ENCODE measurements at places on chromosomes 4 and X.

- DNase-seq = no peak
Observed at GRCh38 chrX:78522601-78523000, 136.5 kb downstream of the RTL3 start.

DNA sequence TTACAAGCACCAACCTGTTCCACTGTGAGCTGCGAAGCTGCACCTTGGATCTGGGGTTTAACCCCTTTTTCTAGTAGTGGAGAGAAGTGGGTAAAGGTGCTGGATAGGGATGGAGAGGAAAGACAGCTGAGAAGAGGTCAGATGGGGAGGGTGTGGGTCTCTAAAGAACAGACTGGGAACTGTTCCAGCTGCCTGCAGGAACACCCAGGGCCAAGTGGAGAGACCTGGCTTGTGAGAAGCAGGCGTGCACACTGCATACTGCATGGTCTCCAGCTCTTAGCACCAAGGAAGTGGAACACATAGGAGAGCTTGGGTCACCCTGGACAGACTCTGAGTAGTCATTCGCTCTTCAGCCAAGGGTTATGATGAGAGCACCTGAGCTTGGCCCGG, 16.1 kb downstream of the BCOR start:
- DNase-seq = no peak

- DNase-seq = no peak
Observed at GRCh38 chr4:143701365-143701764, 890 bp upstream of the FREM3 start.

GRCh38 chr4:93751411-93751810, 77.1 kb upstream of the ATOH1 start:
- DNase-seq = no peak

DNA sequence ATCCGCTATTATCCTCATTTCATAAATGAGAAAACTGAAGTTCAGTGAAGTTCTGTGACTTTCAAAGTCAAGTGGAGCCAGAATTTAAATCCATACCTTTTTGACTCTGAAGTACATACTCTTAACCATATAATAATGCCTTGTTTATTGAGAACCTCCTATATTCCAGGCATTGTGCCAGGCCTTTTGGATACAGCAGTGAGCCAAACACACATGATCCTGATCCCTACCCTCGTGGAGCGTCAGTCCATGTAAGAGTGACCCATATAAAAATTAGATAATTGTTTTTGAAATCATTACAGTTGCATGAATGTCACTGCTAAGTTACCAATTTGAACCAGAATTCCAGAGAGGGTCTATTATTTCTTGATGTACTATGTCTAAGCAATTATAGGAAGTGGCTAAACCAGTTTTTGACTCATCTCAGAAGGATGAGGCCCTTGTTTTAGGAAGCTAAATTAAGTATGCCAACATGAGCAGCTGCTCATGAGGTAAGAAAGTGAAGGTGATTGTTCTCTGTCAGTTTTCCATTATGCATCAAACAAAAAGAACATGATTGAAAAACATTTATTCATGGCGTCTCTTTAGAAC, 289.5 kb downstream of the GLUD2 start:
- DNase-seq = no peak

DNA sequence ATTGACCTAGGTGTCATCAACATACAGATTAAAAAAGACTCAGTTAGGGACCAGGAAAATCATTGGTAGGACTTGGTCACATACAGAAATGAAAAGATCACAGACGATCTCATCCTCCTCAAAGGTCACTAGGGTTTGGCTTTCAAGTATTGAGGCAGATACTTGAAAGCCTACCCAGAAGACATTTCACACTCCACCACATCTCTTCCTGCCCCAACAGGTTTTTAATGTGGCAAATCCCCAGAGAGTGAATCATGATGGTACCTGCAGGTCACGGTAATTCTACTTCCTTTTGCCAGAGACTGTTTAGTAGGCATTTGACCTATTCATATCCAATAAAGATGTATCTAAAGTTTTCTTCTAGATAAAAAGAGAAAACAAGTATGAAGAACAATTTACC, 44.1 kb downstream of the INPP4B start:
- DNase-seq = no peak

DNA sequence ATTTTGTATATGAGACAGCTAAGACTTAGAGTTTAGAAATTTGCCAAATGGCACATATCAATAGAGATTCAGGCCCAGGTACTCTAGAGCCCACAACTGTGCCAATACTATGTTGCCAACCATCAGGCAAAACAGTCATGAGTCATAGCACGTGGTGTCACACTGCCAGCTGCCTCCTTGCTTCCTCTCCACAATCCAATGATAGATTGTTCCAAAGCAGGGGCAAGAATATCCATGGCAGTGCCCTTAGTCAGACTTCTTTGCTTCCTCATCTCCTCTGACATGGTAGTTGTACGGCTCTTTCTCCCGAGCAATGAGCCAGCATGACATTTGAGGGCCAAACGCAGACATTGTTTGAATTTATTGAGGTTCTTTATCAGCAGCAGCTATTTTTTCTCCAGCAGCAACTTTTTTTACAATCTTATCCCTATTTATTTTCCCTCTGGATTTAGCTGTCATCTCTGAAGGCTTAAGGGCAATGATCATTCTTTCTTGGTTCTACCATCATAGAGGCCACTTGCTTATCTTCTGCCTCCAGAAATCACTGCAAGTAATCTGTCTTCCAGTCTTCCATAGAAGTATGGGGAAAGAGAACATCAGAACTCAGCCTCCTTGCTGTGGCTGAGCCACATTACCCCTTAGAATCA, 169.7 kb downstream of the COL4A6 start:
- DNase-seq = no peak

DNA sequence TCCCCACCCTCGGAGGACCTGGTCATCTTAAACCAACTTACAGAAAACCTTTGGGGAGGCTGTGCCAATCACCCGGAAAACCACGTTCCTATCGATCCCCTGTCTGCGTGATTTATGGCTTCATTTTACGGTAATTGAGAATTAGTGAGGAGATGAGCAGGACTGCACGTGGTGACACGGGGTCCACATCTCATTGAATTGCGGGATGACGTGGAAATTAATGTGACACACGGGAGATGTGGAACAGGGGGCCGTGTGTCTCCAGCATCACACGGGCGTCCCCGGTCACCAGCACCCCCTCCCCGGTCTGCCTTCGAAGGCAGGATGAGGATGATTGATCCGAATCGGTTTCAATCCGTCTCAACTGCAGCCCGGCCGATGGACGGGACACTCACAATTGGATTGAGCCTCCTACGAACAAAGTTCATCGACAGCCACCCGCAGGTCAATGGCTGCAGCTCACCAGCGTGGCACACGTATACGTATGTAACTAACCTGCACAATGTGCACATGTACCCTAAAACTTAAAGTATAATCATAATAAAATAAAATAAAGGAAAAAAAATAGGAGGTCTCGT, 160.3 kb downstream of the SHOX start:
- DNase-seq = no peak

GRCh38 chr4:124854968-124855367, 142.4 kb upstream of the ANKRD50 start:
- no peak for DNase-seq

- DNase-seq = no peak
Observed at GRCh38 chr4:160956875-160957274, 1206.9 kb downstream of the FSTL5 start.

DNA sequence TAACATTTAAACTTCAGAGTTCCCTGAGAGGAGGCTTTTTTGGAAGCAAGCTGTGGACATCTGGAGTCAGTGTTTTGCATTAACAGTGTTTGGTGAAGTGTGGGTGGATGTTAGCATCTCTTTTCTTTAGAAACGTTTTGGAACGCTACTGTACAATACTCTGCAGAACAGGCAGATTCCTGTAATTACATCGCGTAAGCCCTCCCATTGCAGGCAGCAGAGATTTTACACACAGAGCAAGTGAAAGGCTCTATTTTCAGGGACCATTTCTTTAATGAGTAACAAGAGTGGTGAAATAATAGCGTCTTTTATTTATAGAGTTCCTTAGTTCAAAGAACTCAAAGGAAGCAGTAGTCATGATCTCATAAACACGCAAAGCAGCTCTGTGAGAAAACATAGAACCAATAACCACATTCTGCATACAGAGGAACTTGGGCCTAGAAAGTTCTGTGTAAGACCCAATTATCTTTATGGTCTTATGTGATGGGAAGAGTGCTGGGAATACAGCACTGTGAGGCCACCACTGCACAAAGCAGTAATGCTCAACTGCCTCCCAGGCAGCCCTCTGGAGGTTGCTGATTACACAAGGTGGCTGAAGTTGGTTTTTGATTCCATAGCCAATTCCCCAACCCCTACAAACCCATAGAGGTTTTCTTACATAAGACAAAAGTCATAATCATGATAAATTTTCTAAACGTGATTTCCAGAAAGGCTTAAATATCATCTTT, 298.7 kb upstream of the EPHA5 start:
- DNase-seq = no peak

DNA sequence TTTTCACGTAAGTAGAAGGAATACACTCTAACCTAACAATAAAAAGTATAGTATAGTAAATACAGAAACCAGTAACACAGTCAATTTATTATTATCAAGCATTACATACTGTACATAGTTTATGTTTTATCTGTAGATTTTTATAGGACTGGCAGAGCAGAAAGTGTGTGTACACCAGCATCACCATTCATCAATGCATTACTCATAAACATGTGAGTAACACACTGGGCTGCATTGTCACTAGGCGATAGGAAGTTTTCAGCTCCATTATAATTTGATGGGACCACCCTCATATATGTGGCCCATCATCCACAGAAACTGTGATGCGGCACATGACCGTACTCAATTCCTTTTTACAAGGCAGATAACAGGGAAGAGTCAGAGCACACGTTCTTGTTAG, 137.8 kb upstream of the RBPJ start:
- DNase-seq = no peak

DNA sequence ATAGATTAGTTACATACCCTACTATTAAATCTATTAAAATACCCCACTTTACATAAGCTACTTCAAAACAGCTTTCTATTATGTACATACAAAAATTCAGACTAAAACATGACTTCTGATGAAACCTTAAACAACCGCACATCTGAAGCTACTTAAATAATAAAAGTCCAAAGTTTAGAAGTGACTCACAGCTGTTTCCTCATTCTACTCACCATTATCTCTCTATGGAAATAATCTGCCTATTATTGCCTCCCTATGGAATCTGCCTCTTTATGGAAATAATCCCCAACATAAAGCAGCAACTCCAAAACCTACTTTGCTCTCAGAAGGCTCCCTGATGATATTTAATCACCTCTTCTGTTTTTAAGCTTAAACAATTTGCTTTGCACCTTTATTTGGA, 15.7 kb upstream of the BANK1 start:
- no peak for DNase-seq

DNA sequence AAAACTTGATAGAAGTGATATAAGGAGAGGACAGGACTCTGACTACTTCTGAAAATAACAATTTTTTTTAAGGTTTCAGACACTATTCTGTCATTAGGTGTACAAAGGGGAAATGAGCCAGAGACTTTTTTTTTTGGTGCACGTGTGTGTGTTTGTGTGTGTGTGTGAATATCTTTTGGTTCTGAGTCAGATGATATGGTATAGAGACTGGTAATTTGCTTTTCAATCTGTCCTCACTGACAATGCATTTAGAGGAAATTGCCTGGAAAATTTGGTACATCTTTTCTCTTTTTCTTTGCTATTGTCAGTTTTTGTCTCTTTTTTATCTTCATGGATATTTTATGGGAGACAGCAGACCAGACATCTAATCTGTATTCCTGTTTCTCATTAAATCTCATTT, 59.3 kb downstream of the DDIT4L start:
- DNase-seq = no peak

DNA sequence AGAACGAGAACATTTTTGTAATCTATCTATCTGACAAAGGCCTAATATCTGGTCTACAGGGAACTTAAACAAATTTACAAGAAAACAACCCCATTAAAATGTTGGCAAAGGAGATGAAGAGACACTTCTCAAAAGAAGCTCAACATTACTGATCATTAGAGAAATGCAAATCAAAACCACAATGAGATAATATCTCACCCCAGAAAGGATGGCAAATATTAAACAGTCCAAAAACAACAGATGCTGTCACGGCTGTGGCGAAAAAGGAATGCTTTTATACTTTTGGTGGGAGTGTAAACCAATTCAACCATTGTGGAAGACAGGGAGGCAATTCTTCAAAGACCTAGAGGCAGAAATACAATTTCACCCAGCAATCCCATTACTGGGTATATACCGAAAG, 2284.8 kb downstream of the ARAP2 start:
- DNase-seq = no peak

DNA sequence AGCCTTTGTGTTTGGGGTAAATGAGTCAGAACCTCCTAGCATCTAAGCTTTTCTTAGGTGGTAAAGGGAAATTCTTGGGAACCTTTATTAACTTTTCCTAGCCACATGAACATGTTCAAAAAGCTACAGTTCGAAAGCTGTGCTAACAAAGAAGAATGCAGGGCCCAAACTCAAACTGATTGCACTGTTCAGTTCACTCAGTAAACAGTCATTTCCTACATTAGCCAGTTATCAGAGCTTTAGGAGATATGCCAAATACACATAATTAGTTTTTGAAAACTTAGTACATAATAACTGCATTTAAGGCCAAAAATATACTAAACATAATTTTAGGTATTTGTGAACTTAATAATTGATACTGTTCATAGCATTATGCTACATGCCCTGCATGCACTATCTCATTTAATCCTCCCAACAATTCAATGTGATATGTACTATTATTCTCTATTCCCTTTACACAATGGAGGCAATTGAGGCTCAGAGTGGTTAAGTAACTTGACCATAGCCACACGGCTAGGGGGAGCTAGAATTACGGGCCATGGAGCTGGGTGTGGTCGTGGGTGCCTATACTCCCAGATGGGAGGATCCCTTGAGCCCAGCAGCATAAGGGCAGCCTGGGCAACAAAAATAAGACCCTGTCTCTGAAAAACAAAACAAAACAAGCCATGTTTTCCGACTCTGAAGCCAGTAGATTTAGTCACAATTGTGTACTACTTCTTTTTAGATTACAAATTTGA, 43.9 kb upstream of the PDGFRA start:
- no peak for DNase-seq

DNA sequence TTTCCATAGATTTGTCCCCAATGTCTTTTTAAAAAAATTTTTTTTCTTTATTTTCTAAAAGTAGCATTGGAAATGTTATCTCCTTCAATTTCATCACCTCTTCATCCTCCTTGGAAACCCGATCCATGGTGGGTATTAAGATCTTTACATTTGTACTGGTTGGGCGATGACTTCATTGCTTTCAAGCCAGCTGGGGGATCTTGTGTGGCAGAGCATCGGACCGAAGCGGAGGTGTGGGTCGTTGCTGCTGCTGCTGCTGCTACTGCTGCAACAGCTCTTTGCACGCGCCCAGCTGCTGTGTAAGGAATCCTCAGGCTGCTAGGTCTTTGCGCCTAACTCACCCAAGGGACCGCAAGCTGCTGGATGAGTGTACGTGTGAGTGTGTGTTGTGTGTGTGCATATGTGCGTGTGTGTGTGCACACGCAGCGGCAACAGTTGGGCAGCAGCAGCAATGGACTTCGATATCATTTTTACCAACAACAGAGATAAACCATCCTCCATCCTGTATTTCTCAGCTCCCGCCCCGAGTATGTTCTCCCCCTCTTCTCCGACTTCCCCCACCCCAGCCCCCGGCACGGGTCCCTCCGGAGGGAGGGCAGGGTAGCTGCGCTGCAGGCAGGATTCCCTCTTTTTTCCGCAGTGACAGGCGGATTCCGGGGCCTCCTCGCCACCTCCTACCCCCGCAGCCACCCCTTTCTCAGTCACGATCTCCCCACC, 768 bp upstream of the CDKL5 start:
- DNase-seq = peak; percentile 38

All from WTC11 (cell line).